CD4-positive, alpha-beta memory T cell (primary cell): ENCODE measurements at places on chromosomes 6 and 20.

DNA sequence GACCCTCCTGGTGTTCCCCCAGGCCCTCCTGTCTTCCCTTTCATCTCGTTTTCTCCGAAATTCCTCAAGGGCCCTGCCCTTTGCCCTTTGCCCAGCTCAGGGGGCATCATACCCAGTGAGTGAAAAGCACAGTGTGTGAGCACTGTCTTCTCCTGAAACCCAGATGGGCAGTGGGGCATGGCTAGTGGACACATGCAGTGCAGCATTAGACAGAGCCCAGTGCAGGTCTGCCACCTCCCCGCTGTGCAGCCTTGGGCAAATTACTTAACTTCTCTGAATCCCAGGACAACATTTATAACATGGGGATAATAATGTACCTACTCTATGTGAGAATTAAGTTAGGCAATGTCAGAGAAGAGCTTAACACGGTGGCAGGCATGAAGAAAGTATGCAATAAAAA lies 1.3 kb downstream of the PRND start:
- DNase-seq: no peak

DNA sequence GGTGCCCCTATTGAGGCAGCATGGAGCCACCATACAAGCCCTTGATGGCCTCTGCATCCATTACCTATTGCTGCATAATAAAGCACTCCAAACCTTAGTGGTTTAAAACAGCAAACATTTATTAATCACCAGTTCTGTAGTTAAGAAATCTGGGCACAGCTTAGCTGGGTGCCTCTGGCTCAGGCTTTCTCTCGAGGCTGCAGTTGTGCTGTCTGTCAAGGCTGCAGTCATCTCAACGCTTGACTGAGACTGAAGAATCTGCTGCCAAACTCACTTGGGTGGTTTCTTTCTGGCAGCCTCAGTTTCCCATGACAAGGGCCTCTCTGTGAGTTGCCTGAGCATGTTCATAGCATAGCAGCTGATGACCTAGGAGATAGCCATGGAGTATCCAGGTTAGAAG lies 207.4 kb upstream of the LRFN2 start:
- DNase-seq: no peak

DNA sequence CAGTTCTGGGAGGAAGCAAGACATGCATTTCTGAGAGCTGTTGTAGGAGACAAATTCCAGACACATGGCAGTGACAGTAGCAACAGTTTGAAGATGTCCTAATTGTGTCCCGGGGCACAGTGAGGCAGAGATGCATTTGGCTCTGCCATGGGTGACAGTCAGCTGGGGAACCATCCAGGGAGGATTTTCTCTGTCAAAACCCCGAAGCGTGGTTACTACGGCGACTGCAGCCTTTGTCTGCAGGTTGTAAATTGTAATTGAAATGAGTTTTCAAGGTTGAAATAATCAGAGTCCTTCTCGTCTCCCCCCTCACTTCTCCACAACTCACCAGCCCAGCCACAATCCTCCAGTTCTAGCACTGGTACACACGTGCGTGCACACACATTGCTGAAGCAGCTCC lies 100.1 kb downstream of the GRM4 start:
- DNase-seq: no peak

DNA sequence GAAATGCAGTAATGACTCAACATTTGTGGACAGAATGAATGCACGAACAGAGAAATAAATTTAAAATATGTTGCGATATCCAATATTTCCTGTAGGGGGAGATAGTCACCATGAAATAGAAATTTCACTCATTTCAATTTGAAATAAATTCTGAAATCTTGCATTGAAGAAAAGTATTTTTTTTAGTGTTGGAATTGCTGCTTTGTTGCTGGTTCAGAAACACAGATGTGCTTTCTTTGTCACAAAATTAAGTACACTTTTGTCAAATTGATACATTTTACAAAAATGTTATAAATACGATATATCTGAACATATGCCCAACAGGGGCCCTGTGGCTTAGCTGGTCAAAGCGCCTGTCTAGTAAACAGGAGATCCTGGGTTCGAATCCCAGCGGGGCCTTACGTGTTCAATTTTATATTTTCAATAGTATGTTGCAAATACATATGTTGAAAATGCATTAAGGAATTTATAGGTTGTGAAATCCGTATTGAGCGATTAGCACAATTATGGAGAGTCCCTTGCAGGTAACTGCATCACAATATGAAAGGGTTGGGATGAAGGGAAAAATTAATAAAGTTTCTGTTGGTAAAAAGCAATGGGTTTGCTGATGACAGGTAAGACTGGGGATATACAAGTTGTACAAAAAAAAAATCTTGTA lies 85.4 kb upstream of the PRSS16 start:
- peak; percentile 54 for DNase-seq

DNA sequence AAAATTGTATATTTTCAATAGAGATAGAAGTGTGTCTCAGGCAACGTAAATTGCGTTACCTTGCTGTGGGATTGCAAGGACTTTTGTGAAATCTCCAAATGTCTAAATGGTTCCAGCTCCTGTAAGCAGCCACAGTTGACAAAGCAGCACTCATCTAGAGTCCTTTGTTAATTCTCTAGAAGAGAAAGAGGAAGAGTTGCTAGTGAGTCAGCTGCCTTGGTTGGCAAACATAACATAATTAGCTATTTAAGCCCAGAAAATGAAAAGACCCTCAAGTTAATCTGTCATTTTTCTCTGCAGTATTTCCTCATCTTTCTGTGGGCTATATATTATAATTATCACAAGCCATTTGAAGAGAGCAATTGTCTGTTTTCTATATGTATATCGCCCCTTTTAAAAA lies 66.4 kb upstream of the FABP7 start:
- no peak for DNase-seq

GRCh38 chr6:33298773-33299236 lies at the start of gene RGL2:
Gene RGL2 (minus strand): TSS chr6:33298942. CDS start chr6:33298610, 332 bp downstream.
- peak; percentile 75 for DNase-seq

DNA sequence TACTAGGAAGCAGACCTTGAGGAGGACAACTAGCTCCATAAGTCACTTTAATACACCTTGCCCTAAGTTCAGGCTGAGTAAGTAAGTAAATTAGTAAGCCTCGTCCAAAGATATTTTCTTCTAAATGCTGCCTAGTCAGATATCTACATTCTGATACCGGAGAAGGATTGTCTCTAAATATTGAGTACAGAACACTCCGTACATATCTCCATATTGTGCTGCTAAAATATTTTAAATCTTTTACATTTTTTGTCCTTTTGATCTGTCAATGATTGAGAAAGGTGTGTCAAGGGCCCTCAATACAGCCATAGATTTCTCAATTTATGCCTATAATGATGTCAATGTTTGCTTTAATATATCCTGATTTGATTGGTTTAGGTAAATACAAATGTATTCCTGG lies 3.2 kb downstream of the WFDC8 start:
- DNase-seq: no peak

DNA sequence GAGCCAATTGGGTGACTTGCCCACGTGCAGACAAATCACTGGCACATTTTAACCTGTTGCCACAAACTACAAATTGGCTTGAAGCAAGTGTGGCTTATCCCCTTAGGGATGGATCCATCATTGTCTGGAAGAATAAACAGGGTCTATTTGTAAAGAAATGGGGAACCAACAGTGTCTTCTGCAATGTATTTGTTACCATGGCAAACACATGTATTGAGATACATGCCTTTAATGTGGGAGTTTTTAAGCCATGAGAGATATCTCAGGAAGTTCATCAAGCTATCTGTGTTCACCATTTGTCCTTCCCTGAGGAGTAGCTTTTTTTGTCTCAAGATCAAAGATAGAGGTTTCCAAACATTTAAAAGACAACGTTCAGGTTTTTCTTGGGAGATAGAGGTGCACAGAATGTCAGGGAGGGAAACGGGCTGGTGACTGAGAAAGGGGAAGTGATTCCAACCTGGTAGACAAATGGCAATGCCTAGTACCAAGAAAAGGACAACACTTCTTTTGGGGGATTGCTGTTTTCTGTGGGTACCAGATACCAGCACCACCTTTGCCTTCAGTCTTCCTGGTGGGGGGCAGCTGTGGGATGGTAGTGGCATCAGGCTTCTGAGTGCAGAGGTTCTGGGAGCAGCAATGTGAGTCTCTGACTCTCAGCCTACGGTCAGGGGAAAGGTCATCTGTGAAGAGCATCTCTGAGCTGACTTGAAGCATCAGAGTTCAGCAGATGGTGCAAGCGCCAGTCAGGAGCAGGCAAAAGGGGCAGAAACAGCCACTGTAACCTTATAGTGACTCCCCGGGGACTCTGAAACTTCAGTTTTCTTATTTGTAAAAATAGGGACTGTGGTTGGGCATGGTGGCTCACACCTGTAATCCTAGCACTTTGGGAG lies 20.1 kb upstream of the BCAS1 start:
- DNase-seq: no peak

DNA sequence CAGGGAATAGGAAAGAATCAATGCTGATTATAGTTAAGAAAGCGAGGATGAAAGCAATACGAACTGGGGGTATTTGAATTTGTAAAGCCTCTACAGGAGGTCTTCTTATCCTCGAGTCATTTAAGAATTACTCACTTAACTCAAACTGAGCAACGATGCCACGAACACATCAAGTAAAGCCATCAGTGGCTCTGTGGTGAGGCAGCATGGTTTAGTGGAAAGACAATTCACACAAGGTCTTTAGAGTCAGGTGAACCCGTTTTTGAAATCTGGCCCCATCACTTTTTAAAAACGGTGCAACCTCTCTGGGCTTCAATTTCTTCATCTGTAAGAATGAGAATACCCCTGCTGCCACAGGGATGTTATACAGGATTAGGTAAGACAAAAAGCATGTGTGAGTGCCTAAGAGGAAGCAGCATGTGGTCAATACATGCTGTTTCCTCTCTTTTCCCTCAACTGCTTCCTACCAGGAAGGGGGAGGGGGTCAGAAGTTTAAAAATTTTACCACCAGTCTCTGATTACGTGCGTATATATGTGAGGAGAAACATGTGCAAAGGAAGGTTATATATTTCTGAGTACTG lies 162.0 kb downstream of the BTBD9 start:
- DNase-seq: no peak

GRCh38 chr20:60039526-60039925 lies 81.3 kb downstream of the CDH26 start:
- DNase-seq: no peak

DNA sequence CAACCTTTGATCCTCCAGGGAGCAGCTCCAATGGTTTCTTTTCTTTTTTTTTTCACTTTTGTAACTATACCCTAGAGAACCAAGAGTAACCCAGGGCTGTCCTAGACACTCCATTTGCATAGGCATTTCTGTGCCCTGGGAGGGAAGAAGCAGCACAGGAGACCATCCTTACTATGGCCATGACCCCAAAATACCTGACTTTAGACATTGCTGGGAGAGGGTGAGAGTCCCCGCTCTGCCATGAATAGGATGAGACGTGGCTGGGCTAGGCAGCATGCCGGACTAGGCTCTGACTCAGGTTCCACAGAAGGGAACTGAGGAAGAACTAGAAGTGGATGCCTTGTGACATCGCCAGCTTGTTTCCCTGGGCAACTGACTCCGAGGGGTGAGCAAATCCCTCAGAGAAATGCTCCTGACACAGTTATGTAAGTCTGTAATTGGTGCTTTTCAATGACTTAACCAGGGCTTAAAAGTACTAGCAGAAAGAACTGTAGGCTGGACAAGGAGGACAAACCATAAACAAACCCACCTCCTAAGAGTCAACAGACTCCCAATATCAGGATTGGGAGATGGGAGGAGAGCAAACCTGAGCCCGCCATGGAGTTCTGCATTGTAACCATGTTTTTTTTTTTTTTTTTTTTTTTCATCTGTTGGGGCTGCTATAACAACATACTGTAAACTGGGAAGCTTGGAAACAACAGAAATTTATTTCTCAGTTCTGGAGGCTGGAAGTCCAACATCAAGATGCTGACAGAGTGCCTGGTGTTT lies 910 bp upstream of the ADTRP start:
- no peak for DNase-seq

GRCh38 chr6:53526000-53526399 lies 18.9 kb downstream of the GCLC start:
- DNase-seq: no peak

DNA sequence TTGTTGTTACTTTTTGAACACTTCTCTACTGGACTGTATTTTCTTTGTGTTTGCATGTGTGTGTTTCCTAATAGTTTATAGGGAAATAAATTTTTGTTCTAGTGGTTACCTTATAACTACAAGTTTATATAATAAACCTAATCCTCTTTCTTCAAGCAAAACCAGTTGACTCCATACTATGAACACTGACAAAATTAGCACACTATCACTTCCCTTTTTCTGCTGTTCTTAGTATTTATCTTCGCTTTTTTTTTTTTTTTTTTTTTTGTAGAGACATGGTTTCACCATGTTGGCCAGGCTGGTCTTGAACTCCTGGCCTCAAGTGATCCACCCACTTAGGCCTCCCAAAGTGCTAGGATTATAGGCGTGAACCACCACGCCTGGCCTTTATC lies 25.0 kb upstream of the C6orf62 start:
- DNase-seq: no peak

GRCh38 chr20:47540443-47541354 lies 39.0 kb downstream of the NCOA3 start:
- DNase-seq: no peak

GRCh38 chr6:129110690-129111343 lies 227.9 kb downstream of the LAMA2 start:
- no peak for DNase-seq

- DNase-seq: no peak
These were observed 162.0 kb downstream of the GRM4 start for GRCh38 chr6:33983721-33984465.
